ENCODE measurements at places on chromosomes 4 and X.

GRCh38 chr4:155694100-155694785, 27.6 kb downstream of the GUCY1A1 start:
- no peak for DNase-seq

DNA sequence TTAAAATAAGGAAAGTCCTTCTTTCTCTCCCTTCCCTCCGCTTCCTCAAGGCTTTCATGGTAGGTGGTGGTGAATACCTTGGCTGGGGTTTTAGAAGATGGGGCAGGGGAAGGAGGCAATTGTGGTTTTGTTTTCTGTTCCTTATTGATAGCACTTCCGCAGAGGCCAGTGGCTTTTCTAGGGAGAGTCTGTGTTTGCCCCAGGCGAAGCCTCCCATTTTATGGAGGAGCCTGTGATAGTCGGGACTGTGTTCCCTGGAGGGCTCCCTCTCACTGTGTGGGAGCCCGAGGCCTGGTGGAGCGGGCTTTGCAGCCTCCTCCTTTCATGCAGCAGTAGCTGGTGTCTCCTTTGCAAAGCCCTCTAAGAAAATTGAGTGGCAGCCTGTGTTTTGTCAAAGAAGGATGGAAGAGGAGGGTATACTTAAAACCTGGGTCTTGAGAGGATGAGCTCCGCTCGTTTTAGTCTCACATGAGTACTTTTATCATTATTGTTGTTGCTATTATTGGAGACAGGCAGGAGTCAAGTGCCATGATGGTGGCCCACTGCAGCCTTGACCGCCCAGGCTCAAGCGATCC, 29.8 kb upstream of the STOX2 start:
- no peak for DNase-seq

- no peak for DNase-seq
Measured at GRCh38 chrX:150736475-150736874, 43.3 kb downstream of the MTMR1 start.

DNA sequence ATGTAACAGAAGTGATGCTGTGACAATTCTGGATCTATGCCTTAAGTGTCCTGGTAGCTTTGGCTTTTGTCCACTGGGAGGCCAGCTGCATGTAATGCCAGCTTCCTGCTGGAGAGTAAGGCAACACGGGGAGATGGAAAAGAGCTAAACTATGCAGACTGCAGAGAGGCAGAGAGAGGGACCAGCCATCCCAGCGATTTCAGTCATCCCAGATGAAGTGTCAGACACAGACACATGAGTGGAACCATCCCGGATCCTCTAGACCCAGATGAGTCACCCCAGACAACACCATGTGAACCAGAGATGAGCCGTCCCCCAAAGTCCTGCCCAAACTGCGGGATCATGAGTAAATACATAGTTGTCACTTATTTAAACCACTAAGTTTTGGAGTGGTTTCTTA, 14.6 kb downstream of the SRPX start:
- no peak for DNase-seq

DNA sequence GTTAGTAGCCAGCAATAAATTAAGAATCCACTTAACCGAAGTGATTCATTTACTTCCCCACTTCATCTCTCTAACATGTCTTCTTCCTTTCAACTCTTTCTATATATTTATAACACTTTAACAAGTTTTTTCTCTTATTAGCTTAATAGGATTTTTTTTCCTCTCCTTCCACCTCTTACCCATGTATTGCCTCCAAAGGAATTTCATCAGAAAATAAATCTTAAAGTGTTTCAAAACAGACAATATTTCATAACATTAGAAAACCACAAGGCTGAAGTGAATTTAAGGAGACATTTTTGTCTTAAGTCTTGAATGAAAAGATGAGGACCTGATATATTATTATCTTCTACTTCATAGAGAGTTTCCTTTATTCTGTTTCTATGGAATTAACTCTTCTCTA, 101.5 kb downstream of the PDGFC start:
- DNase-seq = no peak

GRCh38 chrX:39022106-39022505, 220.8 kb downstream of the MID1IP1 start:
- no peak for DNase-seq

GRCh38 chr4:98586291-98586961, 72.0 kb downstream of the TSPAN5 start:
- no peak for DNase-seq

- no peak for DNase-seq
Measured at GRCh38 chr4:185165605-185166063, 22.6 kb downstream of the SLC25A4 start.

DNA sequence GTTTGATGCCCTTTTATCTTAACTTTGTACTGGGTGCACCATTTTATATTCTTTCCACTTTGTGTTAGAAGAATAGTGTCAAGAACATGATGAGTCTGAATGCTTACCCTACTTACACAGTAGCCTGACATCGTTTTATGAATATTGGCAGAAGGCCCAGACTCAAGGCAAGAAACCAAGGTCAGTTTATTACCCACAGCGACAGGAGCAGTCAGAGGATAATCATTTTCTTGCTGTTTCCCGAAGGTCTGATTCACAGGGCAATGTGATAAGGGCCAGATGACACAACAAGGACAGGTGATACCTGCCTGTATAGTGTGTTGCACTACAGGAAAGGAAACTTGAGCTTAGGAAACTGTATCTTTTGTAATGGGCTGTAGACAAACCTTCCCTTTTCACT, 417.4 kb downstream of the SPOCK3 start:
- DNase-seq = no peak

- DNase-seq = no peak
Measured at GRCh38 chr4:182277377-182277776, 34.2 kb downstream of the TENM3 start.
